ENCODE measurements at places on chromosomes 11 and 22.

DNA sequence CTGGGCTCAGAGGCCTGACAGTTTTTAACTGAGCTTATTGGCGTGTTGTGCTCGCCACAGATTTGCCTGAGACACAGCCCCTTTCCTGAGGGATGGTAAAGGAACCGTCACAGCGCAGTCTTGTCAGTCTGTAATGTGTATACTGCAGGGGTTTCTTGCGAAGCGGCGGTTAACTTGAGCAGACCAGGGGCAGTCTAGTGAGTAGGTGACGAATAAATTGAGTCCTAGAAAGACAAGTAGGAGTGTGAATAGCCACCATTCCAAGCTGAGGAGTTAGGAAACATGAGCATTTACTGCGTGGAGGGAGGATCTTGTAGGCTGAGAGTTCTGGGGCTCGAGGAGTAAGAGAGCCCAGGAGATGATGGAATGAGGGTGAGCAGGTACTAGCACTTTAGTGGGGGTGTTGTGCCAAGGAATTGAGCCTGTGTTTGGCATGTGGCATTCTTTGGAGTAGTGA lies 1.4 kb downstream of the MED15 start:
- no peak for DNase-seq

GRCh38 chr11:77121876-77122575 lies 6.0 kb upstream of the MYO7A start:
- DNase-seq, result no peak

DNA sequence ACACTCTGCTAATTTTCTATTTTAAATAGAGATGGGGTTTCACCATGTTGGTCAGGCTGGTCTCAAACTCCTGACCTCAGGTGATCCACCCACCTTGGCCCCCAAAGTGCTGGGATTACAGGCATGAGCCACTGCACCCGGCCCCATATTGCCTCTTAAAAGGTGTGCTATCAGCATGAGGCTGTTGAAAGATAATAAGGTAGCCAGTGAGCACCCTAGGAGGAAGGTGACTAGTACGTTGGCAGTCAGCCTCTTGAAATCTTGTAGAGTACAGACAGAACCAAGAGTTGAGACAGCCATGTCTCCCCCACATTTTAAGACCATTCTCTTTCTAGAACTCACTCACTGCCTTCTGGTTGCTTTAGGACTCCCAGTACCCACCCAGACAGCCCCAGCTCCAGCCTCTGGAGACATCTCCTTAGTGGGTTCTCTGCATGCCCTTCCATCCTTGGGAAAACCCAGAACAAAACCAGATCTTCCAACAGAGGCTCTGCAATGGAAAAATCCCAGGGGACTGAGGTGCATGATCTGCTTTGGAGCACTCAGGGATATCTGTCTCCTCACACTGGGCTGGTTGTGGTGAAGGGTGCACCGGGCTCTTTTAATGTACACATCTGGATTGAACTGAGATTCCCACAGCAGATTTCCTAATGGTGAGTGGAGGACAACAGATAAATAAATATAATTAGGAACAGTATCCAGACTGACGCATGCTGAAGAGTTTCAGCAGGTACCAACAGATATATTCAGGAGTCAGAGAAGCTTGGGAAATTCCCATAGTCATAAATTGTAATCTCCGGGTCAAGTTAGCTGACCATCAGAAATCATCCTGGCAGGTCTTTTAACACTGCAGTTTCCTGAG lies 49.4 kb downstream of the LRRC74B start:
- no peak for DNase-seq

GRCh38 chr11:30016588-30017363 lies at the start of gene KCNA4:
KCNA4 (minus strand) TSS chr11:30017030; CDS start chr11:30012678, 4,352 bp downstream.
- peak; percentile 24 for DNase-seq

DNA sequence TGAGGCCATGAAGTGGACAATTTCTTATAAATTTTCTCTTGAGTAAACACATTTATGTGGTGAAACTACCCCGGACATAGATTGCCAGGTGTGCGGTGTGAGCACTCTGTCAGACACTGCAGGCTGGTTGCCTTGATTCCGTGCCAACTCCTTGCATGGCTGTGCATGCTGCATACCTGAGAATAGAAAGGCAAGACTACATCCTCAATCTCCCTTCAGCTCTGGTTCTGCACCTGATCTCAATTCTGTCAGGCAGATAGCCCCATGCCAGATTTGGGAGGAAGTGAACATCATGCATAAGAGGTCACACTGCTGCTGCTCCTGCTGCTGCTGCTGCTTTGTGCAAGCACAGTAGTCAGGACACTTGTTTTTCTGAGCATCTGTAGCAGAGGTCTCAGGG lies 42.5 kb upstream of the DEUP1 start:
- no peak for DNase-seq

- DNase-seq, result no peak
Observed at GRCh38 chr11:121291319-121291718, 1.3 kb upstream of the SC5D start.

GRCh38 chr11:87366763-87367405 lies 329.1 kb downstream of the TMEM135 start:
- DNase-seq, result no peak

DNA sequence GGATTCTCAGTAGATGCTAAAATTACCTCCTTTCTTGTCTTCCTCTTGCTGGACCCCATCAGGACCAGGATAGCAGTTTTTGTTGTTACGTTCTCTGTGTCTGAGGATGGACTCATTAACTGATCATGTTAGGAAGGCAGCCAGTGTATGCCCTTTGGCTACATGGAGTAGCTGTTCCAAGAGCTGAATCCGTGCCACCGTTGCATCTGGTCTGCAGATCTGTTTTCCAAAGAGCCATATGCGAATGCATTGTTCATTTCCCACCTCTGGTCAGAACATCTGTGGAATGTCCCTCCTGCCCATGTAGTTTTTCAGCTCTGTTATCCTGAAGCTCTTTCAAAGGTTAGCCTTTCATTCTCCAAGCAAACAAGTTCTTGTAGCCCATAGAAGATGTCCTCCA lies 188.4 kb downstream of the SPON1 start:
- DNase-seq, result no peak

DNA sequence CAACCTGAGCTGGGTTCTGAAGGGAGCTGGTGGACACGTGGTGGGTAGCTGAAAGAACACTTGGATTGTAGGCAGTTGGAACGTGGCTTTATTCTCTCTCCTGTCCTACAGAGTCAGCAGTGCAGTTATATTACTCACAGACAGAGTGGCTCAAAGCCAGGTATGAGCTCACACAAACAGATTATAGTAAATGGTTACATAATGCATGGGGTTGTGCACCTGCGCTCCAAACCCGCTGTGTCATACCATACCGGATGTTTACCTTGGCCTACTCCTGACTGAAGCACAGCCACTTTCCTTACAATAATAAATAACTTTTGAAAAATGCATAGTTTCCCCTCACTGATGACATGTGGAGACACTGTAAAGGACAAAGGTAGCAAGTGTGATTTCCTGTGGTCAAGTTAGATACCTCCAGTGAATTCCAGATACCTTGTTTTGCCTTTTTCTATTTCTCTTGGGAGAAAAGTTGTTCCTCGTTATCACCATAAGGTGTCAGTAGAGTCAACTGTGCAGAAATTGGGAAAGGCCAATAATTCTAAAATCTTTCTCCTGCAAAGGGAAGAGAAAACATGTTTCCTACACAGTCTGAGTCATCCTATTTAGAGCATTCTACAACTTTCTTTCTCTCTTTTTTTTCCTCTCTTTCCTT lies 13.5 kb downstream of the MS4A6A start:
- DNase-seq, result peak; percentile 18

- DNase-seq, result no peak
Observed at GRCh38 chr11:4727171-4727570, 22.6 kb downstream of the MMP26 start.

- DNase-seq, result no peak
Observed at GRCh38 chr11:8103909-8104308, 22.9 kb downstream of the TUB start.

- DNase-seq, result no peak
Observed at GRCh38 chr11:48058788-48059187, 78.4 kb downstream of the PTPRJ start.

DNA sequence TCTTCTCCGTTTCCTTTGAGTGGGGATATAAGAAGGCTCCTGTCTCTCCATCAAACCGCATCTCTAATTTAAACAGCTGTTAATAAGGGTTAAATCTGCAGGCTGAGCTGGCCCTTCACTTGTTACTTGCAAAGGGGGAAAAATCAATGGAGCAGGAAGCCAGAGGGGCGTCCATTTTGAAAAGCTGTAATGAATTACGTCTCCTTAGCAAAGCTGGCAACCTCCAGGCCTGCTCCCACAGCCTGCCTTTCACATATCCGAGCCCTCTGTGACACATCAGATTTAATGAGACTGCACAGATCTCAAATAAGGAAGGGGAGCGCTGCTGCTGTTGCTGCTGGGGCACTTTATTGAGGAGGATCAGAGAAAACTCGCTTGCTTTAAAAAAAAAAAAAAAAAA lies 320.8 kb downstream of the BLID start:
- no peak for DNase-seq

GRCh38 chr11:61983419-61983818 lies 16.0 kb upstream of the FTH1 start:
- DNase-seq, result no peak

DNA sequence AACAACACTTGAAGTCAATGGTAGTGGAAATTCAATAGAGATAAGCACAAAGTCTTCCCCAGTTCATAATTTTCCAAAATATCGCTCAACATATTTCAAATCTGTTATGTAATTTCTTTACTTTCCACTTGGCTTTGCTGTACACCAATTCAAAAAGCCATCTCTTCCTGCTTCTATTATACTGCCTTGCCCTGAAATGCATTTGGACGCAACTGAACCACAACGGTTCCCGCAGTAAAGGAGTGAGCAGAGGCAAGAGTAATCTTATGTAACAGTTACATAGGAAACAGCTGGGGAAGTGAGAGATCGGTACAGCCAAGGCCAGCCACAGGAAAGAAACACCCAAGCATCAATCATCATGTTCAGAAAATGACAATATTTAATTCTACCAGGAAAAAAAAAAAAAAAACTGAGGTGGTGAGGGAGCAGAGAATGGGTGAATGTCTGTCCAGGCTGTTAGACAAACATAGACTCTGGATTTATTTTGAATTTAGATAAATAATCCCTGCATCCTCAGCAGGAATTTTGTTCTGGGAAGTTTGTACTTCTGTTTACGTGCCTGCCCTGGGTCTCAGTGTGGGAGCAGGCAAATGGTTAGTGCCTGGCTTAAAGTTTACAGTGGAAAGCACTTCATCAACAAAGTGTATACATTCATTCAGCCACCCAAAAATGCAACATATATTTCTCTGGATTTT lies 392.2 kb downstream of the ETS1 start:
- DNase-seq, result peak; percentile 51

DNA sequence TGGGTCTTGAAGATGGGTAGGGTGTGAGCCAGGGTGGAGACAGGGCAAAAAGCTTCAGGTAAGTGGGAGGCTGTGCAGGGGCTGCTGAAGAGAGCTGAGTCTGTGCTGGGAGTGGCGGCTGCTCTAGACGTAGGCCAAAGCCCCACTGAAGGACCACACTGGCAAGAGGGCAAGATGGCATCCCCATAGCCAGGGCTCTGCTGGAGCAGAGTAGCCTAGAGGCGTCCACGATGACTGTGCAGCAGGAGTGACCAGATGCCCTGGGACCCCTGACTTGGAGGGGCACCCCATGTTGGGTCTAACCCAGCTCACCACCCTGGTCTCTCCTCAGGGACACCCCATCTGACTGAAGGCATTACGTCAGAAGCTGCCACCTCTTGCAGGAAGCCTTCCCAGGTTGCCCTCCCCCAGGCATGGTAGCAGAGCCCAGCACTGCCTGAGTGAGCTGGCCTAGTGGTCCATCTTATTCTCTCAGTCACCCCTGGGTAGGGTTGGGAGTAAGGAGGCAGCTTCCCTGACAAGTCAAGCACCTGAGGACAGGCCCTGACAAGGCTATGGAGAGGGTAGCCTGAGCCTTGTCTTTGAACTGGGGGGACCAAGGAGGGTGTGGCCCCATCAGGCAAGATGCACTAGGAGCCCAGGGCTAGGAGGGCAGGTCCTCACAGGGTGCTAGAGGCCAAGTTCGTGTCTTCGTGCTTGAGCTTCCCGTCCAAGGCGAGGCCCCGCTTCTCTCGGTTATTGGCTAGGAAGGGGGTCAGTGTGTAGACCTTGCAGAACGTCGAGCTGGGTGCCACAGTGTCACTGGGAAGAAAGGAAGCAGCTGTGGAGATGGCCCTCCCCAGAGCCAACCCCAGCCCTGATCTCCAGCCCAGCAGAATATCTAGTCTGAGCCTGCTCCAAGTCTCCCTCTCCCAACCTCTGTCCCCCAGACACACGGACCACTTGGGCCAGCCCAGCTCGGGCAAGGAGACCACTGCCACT lies 33.1 kb downstream of the TPBGL start:
- DNase-seq, result no peak

GRCh38 chr22:27514601-27515523 lies 286.7 kb downstream of the MN1 start:
- DNase-seq, result no peak

GRCh38 chr11:47136327-47136726 lies 40.4 kb downstream of the ARFGAP2 start:
- DNase-seq, result no peak

GRCh38 chr22:30219049-30219654 lies 27.4 kb downstream of the LIF start:
- DNase-seq, result no peak

DNA sequence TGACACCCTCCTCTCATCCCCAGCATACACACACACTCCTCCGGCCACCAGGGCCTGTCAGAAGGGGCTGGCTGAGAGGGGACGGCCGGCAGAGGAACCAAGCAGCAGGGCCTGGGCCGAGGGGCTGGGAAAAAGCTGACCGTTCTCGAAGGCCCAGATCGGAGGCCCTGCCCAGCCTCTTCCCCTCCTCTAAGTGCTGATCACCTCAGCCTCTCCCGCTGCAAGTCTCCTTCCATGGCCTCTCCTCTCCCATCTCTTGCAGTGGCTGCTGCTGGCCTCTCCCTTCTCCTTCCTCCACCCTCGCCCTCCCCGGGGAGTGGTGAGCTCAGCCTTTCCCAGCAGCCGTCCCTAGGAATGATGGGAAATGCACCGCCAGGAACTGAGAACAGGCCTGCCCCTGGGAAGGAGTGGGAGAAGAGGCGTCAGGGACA lies 39.6 kb downstream of the ARRB1 start:
- no peak for DNase-seq

GRCh38 chr11:20353829-20354434 lies 9.6 kb upstream of the HTATIP2 start:
- DNase-seq, result peak; percentile 19

DNA sequence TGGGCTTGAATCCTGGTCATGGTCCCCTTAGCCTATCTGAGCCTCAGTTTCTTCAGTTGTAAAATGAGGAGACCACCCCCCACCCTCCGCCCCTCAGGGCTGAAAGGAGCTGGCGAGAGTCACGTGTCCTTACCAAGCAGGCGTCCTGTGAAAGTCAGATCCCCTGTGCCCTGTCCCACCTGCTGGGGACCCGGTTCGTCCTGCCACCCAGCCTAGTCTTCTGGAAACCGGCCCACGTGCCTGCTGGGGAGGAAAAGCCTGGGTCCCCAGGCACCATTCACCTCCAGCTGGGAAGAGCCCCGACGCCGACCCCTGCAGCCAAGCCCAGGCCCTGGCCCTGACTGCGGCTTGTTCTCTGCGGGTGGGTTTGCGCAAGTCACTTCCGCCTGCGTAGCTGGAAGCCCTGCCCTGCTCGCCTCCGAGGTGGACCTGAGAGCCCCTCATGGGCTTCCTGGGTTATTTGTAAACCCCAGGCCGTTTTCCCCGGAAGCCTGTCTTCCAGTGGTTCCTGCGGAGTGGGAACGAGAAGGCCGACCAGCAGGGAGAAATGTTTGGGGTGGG lies 679 bp upstream of the SSH3 start:
- no peak for DNase-seq
